ENCODE measurements at places on chromosomes 1 and 21.
A peak's percentile ranks its signal among the peaks of the same experiment; 100 is the strongest.

- DNase-seq = peak; percentile 61
Measured at GRCh38 chr1:150001415-150001814, 9.1 kb downstream of the OTUD7B start.

- DNase-seq = no peak
Measured at GRCh38 chr1:155474146-155474545, 88.5 kb downstream of the ASH1L start.

DNA sequence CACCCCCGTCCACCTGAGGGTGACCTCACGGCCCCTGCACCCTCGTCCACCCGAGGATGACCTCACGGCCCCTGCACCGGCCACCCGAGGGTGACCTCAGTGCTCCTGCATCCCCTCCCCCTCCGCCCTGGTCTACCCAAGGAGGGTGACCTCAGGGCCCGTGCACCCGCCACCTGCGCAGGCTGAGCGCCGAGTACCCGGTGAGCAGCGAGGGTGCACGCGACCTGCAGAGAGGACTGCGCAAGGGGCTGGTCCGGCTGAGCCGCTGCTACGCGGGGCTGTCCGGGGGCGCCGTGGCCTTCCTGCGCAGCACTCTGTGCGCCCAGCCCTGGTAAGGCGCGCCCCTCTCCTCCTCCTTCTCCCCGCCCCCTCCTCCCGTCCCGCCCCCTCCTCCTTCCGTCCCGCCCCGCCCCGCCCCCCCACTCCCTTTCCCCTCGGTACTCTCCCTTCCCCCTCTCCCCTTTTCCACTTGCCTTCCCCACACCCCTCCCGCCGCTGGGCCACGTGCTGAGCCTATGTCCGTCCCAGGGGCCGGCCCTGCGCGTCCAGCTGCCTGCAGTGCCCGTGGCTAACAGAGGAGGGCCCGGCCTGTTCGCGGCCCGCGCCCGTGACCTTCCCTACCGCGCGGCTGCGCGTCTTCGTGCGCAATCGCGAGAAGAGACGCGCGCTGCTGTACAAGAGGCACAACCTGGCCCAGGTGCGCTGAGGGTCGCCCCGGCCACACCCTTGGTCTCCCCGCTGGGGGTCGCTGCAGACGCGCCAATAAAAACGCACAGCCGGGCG is 28.4 kb downstream of the TRIM11 start:
- peak; percentile 87 for DNase-seq

- no peak for DNase-seq
Measured at GRCh38 chr1:174746024-174746808, 253.5 kb upstream of the CACYBP start.

DNA sequence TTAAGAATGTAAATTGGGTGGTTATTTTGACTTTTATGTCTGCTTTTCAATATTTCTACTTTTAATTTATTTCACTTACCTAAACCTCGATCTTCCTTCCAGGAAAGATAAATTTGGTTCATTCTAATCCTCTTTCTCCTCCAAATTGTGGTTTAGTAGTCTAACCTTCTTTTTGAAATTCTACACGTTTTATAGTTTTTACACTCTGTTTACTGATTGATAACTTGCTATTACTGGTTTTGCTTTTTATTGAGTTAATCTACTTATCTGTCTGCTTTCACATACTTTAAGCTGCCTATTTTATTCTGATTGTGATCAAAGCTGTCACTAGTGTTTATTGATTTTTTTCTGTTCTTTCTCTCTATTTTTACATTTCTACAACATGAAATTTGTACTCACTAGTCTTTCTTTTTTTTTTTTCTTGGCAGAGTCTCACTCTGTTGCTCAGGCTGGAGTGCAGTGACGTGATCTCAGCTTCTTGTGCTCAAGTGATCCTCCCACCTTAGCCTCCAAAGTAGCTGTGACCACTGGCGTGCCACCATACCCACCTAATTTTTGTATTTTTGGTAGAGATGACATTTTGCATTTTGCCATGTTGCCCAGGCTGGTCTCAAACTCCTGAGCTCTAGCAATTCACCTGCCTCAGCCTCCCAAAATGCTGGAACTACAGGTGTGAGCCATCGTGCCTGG is 27.9 kb upstream of the ERRFI1 start:
- peak; percentile 25 for DNase-seq

All from thyroid gland (tissue), 4 donors.